ENCODE measurements at places on chromosomes 4 and X.
A peak's percentile ranks its signal among the peaks of the same experiment; 100 is the strongest.

- no peak for DNase-seq
Observed at GRCh38 chr4:101813604-101814003, 23.1 kb downstream of the BANK1 start.

DNA sequence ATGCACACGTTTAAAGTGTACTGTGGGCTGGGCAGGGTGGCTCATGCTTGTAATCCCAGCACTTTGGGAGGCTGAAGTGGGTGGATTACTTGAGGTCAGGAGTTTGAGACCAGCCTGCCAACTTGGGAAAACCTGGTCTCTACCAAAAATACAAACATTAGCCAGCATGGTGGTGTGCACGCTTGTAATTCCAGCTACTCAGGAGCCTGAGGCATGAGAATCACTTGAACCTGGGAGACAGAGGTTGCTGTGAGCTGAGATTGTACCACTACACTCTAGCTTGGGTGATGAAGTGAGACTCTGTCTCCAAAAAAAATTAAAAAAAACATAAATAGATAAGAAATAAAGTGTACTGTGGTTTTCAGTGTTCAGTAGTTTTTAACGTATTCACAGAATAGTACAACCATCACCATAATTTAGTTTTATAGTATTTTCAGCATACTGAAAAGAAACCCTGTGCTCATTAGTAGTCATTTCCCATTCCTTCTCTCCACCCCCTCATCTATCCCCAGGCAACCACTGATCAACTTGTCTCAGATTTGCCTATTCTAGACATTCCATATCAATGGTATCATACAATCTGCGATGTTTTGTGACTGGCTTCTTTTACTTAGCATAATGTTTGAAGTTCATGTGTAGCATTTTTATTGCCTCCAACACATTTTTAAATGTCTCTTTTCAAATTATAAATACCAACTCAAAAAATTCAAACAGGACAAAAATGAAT lies 19.1 kb downstream of the SLAIN2 start:
- no peak for DNase-seq

DNA sequence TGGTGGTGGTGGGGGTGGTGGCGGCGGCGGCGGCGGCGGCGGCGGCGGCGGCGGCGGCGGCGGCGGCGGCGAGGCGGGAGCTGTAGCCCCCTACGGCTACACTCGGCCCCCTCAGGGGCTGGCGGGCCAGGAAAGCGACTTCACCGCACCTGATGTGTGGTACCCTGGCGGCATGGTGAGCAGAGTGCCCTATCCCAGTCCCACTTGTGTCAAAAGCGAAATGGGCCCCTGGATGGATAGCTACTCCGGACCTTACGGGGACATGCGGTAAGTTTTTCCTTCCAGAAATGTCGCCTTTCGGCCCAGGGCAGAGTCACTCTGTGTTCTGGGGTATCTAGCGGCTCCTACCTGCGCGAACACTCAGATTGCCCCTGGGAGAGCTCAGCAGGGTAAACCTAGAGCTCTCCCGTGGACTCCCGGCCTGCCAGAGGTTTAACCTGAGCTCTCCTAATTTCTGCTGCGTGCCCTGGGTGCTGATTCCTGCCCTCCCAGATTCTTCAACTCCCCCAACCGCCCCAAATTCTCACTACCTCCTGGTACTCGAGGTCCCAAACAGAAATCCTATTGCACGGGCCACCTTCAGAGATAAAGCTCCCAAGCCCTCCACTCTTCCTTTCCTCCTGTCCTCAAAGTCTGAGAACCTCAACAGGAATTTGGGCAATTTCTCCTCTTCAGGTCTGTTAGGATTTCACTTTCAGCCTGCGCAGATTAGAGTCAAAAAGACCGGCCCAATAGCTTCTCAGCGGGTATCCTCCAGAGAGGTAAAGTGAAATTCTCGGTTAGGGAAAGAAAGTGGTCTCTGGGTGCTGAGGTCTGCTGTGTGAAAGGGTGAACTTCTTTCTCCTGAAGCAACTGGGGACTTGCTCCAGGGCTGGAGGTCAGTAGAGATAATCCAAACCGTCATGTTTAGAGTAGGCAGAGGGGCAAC lies 2.9 kb downstream of the AR start:
- DNase-seq, result peak; percentile 0

- DNase-seq, result no peak
Observed at GRCh38 chrX:123291623-123292022, 107.5 kb downstream of the GRIA3 start.

DNA sequence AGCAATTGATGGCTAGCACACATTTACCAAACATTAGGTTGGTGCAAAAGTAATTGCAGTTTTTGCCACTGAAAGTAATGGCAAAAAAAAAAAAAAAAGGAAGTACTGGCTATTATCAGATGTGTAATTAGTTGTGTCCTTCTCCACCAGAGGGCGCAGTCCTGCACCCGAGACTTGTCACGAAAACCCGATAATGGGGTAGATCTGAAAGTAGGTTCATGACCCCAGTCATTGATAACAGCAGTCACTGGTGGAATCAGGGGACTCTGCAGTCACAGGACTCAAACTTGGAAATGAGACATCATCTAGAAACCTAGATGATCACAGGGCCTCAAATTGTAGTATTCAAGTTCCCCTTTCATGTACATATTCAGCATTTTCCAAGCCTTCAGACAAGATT lies 13.1 kb upstream of the ACOT9 start:
- DNase-seq, result peak; percentile 78

DNA sequence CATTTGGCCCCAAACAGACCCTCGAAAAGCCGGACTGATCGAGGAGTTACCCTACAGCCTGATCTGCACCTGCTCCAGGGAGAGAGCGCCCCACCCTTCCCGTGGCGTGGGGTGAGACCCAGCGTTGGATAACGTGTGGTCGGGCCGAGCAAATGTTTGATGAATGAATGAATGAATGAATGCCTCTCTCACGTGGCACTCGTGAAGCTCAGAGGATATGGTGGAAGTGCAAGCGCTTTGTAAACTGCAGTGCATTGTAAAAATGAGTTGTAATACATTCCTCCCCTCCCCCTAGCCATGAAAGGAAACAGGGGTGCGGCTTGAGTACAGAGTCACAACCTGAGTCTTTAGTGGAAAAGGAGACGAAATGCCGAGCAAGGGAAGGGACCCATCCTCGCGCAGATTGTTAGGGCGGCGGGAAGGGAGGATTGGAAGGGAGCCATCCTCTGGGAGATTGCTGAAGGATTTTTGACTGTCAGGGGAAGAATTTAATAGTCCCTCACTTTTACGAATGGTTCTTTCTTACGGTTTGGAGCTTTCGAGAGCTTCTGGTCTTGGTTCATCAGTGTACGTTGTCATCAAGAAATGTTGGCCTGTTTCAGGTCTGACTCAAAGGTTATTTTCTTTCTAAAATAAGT lies 772 bp upstream of the FBXW7 start:
- DNase-seq, result peak; percentile 80

DNA sequence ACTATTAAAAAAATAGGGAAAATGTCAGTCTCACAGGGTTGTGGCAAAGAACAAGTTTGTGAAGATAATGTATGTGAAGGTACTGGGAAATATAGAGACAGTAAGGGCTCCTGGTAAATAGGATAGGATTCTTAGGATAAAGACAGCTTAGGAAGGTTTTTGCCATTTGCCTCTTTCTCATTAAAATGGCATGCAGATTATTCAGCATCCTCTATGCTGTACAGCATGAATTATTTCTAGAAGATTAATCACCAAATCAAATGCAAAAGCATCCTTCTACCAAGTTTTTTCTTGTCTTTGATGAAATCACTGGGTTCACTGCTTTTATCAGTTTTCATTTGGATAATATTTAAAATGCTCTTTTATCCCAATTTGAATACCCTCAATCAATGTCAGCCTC lies 142.8 kb downstream of the NDST3 start:
- DNase-seq, result no peak

DNA sequence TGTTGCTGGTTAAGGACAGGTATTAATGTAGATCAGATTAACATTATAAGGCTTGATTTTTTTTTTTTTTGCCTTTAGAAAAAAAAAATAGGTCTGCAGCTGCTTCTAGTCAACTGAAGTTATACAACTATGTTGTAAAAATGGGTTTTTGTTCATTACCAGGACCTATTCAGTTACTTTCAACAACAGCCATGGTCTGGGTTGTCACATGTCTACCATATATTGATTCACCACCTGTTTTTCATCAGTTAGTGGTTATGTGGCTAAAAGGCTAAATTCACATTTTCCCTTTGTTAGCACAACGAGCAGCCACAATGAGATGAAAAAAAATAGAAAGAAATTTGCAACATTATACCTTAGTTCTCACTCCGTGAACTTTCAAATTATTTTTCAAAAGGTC lies 45.5 kb downstream of the GLRB start:
- no peak for DNase-seq

DNA sequence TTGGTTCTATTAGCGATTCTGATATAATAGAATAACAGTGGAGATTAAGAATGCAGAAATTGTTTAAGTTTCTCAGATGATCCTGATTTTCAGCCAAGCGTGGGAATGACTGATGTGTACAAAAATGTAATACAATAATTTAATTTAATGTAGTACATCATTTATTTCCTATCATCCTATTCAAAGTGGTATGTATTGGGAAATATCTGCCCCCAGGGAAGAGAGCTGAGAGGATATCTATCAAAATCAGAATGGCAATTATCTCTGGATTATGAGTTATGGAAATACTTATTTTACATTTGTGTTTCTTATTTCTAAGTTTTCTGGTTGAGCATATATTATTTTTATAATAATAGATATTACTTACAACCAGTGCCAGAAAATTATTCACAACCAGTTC lies 3.9 kb downstream of the FABP2 start:
- no peak for DNase-seq

GRCh38 chr4:160299608-160300007 lies 1196.7 kb downstream of the RAPGEF2 start:
- no peak for DNase-seq

DNA sequence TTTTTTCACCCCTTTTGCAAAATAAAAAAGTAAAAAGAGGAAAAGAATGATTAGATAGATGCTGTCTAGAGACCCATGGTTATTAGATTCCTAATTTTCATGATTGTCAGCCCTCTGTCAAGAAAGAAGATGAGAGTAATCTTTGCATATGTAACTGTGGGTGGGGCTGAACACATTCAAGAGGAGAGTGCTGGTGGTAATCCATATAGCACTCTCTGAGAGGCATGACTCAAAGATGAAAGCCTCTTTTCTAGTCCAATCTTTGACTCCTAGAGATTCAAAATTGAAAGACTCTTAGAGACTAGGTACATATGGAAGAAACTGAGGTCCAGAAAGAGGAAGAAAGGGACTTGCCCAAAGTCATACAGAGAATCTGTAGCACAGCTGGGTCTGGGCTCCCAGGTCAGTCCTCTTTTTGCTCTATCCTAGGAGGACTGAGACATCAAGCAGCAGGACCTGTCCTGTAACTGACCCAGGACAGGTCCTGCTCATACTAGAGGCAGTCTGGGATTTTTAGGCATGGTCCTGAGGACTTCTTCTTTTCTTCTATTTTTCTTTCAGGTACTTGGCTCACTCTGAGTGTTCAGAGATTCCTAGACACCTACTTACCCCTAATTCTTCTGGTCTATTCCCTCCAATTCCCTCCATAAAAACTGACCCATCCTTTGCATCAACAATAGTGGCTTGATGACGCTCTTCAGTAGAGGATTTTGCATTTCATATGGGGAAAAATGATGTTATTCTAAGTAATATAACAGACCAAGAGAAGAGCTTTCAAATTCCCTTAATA lies 23.8 kb downstream of the VSIG4 start:
- no peak for DNase-seq

GRCh38 chr4:1574601-1575417 lies 109.3 kb downstream of the FAM53A start:
- DNase-seq, result no peak

DNA sequence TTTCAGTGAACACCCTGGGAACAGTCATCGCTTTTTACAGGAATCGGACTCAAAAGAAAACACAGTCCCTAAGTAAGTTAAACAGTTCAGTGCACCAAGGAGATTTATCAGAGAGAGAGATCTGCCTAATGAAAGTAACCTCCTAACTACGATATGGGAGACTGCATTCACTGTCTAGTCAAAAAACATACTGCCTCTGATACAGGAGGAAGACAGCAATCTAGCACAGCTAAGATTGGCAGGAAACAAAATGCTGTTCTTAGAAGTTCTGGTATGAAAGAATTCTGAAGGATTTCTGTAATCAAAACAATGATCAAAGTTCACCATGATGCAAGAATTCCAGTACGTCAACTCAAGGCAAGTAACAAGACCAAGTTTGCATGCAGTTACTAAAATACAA lies 92.8 kb downstream of the MAML3 start:
- DNase-seq, result no peak

DNA sequence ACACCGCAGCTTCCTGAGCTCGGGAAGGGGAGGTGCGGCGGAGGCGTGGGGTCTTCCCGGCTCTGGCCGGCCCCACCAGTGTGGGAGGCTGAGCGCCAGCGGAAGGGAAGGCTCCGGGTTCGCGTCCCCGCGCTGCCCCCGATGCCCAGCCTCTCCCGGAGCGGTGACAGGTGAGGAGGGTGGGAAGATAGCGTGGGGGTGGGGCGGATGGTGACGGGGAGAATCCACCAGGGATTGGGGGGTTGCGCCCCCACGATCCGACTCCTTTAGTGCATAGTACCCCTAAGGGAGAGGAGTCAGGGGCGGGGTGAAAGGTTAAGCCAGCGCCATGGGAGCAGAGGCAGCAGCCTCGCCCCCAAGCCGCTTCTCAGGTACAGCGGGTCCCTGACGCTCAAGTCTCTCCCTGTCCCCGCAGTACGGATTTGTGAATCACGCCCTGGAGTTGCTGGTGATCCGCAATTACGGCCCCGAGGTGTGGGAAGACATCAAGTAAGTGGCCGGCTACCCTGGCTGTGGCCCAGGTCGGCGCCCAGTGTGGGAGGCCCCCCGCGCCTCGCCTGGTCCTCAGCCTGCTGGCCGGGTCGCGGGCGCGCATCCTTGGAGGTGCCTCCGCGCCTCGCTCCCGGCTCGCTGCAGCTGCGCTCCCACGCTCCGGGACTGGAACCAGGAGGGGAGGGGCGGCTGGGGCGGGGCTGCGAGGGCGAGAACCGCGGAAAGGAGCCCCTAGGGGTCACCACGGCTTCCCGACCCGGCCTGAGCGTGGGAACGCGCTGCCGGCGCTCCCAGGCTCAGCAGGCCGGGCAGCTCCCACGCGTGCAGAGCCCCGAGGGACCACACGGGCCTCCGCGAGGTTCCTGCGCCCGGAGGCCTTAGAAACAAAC lies 791 bp downstream of the GUCY1B1 start:
- no peak for DNase-seq

GRCh38 chrX:57083143-57083542 lies 38.2 kb downstream of the SPIN2B start:
- DNase-seq, result no peak

- no peak for DNase-seq
Observed at GRCh38 chr4:15675356-15675755, 6.3 kb upstream of the FAM200B start.
